Pancreas (tissue), 10 donors: ENCODE measurements at places on chromosomes 2 and 18.

DNA sequence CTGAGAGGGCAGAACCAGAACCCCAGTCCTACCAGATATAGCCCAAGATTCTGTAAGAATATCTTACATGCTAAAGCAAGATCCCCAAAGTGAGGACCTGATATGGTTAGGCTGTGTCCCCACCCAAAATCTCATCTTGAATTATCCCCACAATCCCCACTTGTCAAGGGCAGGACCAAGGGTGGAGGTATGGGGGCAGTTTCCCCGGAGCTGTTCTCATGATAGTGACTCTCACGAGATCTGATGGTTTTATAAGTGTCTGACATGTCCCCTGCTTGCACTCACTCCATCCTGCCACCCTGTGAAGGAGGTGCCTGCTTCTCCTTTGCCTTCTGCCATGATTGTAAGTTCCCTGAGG lies 19.9 kb downstream of the TTC32 start:
- DNase-seq = no peak

DNA sequence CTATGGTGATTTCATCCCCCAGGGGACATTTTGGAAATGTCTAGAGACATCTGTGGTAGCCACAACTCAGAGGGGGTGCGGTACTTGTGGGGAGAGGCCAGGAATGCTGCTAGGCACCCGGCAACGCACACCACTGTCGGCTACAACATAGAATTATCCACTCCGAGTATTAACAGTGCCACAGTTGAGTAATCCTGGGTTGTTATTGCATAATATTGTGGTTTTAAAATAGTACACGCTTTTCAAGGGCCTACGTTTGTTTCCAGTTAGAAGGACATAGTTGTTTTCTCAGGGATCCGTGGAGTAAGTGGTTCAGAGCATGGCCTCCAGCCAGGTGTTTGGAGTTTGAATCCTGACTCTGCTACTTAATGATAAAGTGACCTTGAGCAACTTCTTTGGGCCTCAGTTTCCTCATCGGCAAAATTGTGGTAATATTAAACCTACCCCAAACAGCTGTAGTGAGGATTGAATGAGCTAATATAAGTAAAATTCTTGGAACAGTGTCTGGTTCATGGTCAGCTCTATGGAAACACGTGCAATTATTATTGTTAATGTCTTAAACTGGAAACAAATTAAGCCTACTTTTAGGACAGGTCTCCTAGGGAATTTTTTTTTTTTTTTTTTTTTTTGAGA lies 24.5 kb downstream of the CYP27A1 start:
- no peak for DNase-seq

DNA sequence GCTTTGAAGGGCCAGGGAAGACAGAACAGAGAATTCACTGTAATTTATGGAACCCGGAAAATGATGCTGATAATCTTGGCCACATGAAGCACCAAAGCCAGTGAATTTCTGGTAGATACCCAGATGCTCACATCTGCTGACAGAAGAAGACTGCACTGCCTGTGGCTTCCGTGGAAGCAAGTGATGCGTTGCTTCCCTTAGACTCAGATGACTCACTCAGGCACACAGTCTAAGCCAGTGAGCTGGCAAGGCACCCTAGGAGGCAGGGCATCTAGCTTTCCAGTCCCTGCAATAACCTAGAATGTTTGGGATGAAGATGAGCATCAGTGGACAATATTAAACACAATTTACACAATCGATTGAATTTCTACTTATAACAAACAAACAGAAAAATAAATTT lies 284.7 kb downstream of the CMPK2 start:
- DNase-seq = no peak

GRCh38 chr2:160365716-160366367 lies 127.8 kb downstream of the RBMS1 start:
- DNase-seq = peak; percentile 37

GRCh38 chr2:54274781-54275242 lies 18.8 kb upstream of the TSPYL6 start:
- DNase-seq = no peak

DNA sequence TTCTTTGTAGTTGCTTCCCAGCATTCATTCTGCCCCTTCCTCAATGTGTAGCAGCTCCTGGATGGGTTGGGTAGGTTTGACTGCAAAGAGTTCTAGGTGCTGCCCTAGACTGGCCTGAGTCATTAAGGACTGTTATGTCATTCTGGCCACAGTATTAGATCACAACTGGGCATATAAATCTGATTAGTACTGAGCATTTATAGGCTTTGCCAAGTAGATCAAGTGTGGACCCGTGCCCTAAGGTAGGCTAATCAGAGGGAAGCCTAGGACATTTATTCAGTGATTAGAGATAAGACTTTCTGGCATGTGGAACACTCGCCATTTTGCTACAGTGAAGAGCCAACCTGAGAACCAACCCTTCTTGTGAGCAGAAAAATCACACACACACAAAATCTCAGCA lies 2.7 kb downstream of the KATNAL2 start:
- DNase-seq = no peak

- no peak for DNase-seq
Observed at GRCh38 chr2:143231254-143231645, 102.0 kb downstream of the ARHGAP15 start.
